ENCODE measurements at places on chromosomes 11 and 22.

- no peak for DNase-seq
Measured at GRCh38 chr11:133753150-133753549, 92.2 kb downstream of the SPATA19 start.

GRCh38 chr11:97157221-97157740 lies 767.5 kb downstream of the JRKL start:
- no peak for DNase-seq

GRCh38 chr11:118275176-118275575 lies 11.1 kb upstream of the MPZL2 start:
- DNase-seq, result no peak

DNA sequence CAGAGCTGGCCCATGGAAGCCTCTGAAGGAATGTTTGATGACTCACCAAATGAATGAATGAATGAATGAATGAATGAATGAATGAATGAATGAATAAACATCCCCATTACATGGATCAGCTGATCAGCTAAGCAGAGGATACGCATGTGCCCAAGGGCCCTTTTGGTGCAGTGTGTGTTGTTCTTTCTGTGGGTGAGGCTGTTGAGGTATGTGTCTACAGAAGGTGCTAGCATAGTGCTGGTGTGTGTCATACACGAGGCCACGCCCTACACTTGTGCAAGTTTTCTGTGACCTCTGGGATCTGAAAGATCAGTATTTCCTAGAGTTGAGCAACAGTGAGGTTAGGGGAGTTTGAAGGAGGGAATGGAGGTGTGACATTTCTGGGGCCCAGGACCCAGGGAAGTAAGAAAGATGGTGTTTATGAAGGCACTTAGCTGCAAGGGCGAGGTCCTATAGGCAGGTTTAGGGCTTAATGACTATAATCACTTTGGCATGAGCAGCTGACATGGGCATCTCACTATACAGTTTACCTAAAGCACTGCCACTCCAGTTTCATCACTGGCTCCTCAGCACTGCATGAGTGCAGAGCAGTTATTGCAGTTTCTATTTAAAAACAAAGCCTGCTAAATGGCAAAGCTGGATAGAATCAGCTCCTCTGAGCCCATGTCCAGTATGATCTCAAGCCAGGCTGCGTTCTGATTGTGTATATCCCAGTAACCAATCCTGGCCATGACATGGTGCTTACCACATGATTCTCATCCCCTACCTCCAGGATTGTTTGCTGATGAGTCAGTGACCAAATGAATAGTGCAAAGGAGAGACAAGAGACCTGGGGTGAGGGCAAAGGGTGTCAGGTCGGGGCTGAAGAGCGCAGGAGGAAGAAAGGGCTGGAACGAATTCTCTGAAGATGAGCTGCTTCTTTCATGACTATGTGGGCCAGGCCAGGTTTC lies 36.4 kb upstream of the E2F8 start:
- DNase-seq, result no peak

DNA sequence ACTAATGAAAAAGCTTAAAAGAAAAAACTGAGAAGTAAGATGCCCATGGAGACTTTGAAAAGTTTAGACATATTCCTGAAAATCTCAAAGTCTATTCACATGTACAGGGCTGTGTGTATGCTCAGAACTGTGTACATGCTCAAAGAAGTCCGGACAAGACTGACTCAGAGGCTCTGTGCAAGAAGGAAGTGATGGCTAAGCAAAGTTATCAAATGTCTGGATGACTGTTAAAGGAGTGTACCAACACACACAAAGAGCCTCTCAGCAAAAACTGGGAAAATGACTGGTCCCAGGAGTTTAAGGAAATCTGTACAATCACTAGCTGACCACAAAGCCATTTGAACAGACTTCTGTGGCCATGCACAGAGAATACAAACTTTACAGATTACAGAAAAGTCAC lies 33.1 kb upstream of the ARHGAP32 start:
- no peak for DNase-seq

GRCh38 chr11:9037963-9038362 lies 34.2 kb upstream of the NRIP3 start:
- DNase-seq, result no peak

Measured in renal cortex interstitium (tissue), 15 donors.